Colonic mucosa (tissue), 4 donors: ENCODE measurements at places on chromosomes 11 and 22. TPM values are rescaled to one million over a fixed set of nuclear protein-coding genes. Genes with fewer than 3 reads are reported as not detected.

DNA sequence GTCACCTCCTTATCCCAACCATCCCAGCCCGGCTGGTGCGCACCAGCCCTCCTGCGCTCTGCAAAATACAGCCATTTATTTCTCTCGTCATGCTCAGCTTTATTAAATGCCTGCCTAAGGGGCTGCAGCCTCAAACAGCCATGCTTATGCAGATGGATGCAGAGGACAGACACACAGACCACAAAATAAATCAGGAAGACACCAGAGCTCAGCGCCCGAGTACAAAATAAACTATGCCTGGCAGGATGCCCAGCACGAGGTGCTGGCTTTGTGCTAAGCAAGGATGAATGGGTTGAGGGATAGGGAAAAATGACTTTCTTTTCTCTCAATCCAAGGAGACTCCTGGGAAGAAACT lies 70.5 kb downstream of the RPUSD4 start:
- DNase-seq = peak; percentile 48

The HTR3B gene
- not detected for total RNA-seq

The SLC22A8 gene
- total RNA-seq = not detected

- DNase-seq = no peak
Observed at GRCh38 chr11:42066113-42066512, 606.7 kb upstream of the LRRC4C start.

DNA sequence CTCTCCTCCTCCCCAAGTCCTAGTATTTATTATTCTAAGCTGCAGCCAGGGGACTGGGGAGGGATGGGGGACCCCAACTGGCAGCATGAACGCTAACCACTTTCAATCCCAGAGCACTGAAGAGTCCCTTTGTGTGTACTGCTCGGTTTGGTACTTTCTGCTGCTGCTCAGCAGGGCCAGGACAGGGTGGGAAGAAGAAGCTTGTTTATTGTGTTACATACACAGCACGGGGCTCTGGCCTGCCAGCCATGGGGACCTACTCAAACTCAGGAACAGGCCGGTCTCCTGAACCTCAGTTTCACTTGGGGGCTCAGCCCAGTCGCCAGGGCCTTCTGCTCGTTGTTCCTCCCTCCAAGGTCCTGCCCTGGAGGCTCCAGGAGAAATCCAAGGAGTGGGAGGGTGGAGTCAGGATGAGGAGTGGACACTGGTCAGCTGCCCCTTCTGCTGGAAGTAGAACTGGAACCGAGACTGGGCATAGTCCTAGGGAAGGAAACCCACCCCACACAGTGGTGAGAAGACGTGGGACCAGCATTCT lies 616 bp upstream of the CPT1B start:
- no peak for DNase-seq

The PLAAT5 gene
- total RNA-seq = not detected

The SHISAL1 gene
- total RNA-seq = 0.27 TPM

- DNase-seq = peak; percentile 62
Observed at GRCh38 chr11:16925561-16926065, 88.6 kb downstream of the PLEKHA7 start.
